ENCODE measurements at places on chromosomes 3 and 15.

DNA sequence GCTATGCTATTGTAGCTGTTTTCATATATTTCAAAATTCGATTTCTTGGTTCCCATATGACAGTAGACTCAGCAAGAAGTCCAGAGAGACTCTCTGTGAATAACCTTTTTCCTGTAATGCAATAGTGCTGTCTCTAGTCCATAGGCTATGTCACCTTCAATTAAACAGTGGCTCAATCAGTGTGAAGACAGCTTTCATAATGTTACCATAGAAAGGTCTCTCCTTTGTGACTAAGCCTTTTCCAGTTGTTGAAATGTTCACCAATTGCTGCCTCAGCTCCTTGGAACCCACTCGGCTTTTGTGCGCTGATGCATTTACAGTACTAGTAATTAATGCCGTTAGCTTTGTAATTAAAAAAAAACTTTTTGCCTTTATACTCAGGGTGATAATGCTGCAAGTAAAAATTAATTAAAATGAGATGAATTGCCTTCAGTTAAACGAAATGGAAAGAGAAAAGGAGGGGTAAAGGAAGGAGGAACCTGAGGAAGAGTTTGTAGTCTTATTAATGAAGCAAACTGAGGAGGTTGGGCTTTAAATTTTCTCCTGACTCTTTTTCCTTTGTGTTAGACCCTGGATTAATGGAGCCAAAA lies 214.8 kb downstream of the LSAMP start:
- no peak for DNase-seq

GRCh38 chr15:77457905-77458265 lies 37.2 kb downstream of the HMG20A start:
- no peak for DNase-seq

- no peak for DNase-seq
These were observed 100.0 kb downstream of the OXNAD1 start for GRCh38 chr3:16364963-16365362.

- DNase-seq = no peak
These were observed 158.7 kb upstream of the NANOGP8 start for GRCh38 chr15:35243758-35244157.

- no peak for DNase-seq
These were observed 9.9 kb upstream of the ZBED2 start for GRCh38 chr3:111605018-111605417.

DNA sequence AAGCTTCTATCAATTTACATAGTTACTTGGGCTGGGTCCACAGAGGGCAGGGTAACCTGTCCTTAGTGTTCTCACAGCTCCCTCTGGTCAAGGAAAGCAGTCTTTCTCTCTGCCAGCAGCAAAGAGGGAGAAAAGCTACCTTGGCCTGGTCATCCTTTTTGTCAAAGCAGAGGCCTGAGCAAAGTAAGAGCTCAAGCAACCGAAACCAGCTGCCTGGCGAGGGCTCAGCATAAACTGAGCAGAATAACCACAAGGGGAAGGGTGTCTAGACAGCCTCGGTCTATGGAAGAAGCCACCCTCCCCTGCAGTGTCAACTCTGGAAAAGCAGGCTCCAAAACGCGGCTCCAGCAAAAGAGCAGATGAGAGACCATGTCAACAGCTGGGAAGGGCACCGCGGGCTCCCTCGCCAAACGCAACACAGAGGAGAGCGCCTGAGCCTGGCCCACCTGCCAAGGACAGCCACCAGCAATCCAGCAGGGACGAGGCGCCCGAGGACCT lies 17.4 kb downstream of the LRIG1 start:
- DNase-seq = no peak

- DNase-seq = no peak
These were observed 1.9 kb upstream of the VWA5B2 start for GRCh38 chr3:184227481-184227935.

GRCh38 chr15:70093481-70094319 lies 4.0 kb downstream of the TLE3 start:
- no peak for DNase-seq

- DNase-seq = no peak
These were observed 40.0 kb downstream of the ATG7 start for GRCh38 chr3:11312166-11312565.

DNA sequence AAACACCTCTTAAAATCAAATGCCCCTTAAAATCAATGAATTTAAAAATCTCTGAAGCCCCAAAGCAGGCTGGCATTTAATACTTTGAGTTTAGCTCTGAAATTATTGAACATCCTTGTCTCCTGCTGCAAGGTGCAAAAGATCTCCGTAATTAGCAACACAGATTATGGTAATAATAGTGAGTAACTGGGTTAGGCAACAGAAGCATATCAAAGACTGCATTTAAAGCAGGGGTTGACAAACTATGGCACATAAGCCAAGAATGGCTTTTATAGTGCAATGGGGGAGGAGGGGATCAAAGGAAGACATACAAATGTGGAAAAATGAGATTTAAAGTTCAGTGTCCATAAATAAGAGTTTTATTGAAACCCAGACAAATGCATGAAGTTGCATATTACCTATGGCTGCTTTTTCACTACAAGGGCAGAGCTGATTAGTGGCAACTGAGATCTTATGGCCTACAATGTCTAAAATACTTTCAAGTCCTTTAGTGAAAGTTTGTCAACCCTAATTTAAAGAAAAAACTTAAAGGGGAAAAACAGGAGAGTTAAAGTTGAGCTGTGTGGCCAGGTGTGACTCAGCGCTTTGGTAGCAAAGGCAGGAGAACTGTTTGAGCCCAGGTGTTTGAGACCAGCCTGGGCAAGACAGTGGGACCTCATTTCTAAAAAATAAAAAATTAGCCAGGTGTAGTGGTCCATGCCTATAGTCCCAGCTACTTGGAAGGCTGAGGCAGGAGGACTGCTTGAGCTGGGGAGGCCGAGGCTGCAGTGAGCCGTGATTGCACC lies 157.6 kb downstream of the TBL1XR1 start:
- no peak for DNase-seq

DNA sequence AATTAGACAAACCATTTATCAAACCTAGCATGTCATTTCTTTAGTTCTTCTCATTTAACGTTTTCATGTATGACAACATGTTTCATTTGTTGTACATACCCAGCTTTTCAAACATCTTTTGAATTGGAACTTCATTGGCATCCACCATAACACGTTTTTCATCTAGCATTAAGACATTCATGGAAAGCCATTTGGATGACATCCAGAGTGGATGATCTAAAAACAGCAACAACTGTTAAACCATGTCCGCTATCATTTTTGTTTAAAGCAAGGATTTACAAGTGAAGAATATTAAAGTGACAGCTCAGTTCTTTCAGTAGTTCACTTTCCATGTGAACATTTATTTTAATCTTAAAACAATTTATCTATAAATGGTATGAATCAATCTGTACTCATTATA lies 14.5 kb downstream of the GATM start:
- DNase-seq = no peak

DNA sequence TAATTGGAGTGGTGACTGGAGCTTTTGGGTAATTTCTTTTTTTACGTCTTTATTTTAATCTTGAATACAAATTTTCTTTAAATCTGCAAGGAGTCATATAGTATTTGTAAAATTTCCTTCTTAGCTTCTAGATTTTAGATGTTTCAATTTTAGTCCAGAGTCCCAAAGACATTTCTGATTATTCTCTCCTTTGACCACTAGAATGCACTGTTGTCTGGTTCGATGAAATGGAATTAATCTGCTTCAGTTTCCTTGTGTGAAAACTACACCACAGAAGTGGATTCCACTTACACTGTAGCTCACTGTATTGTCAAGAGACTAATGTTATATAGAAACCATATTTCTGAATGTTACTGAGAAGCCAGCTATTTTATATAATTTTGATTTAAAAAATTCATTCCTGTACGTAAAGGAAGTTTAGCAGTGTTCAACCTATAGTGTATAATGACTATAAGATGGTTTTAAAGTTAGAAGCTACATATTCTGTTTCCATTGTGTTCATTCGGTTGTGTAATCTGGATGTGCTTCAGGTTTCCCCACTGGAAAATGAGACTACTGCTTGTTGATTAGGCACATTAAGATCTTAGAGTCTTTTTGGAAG lies 6.1 kb downstream of the GRAMD1C start:
- no peak for DNase-seq

DNA sequence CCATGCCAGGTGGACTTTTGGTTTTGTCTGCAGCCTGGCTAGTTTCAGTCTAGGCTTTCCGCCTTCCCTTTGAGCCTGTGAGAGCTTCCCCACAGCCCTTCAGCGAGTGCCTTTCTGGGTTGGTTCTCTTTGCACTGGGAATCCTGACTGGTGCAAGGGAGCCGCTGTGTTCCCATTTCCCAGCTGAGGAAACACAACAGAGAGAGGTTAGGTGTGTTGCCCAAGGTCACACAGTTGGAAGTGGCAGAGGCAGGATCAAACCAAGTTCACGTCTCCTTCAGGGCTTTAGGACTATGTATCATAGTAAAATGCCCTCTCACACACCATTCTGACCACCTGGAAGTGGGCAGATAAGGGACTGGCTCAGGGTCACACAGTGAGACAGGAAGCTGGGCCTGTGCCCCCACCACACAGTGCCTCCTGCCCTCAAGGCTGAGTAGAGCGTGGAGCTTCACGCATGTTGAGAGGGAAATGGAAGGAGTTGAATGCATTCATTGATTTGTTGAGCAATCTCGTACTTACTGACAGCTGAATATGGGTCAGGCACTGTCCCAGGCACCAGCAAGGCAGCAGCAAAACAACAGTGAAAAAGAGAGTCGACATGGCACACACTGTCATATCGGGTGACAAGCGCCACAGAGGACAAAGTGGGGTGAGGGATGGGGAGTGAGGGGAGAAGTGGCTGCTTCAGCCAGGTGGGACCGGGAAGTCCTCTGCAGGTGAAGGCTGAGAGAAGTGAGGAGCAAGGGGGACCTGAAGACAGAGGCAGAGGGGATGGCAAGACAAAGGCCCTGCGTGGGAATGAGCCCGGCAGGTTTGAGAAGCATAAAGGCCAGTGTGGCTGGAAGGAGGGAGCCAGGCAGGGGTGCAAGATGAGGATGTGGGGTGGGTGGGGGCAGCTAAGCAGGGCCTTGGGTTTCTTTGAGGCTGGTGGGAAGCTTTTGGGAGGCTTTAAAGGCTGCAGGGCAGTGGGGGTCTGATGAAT lies 12.3 kb upstream of the ANPEP start:
- no peak for DNase-seq

DNA sequence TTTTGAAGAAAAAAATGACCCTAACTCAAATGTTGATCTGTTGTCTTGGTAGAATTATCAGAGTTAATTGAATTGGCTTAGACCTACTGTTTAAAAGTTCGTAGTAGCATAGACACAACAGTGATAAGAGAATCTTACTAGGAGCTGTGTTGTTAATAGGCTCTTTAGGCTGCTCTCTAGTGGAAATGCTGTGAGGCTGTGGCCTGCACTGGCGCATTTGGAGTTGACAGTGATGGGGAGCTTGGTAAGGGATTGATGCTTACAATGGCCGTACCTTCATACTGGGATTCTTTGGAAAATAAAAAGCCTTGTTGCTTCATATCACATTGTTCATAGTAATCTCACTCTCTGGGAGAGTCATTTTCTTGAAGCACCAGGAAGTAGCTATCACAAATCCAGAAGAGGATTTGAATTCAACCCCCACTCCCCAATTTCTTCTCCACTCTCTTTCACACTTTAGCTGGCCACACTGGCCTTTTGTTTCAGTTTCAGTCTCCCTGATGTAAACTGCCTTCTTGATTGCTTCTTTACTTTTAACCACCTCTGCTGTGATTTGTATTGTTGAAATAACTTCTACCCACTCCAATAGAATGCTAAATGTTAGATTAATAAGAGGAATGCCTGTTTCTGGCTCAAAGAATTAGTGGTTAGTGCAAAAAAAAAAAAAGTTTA lies 56.6 kb downstream of the CEP63 start:
- DNase-seq = no peak

- DNase-seq = no peak
These were observed 49.9 kb upstream of the P2RY1 start for GRCh38 chr3:152785051-152785450.

DNA sequence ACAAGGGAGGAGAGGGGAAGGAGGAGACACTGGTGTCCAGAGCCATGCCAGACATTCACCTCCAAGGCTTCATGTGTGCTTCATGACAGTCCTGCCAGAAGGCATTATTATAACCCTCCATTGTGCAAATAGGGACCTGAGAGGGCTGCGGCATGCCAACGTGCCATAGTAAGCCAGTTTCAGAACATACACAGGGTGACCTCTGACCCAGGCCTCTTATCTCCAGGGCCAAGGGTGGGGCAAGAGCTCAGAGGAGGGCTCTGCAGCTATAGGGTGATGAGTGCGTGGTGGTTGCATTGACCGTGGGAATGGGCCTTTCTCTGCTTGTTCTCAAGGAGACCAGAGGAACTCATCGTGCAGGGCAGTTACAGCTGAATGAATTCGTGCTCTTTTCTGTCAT lies 9.7 kb upstream of the ACSBG1 start:
- no peak for DNase-seq

- DNase-seq = no peak
These were observed 30.2 kb upstream of the MORF4L1 start for GRCh38 chr15:78842519-78842918.

DNA sequence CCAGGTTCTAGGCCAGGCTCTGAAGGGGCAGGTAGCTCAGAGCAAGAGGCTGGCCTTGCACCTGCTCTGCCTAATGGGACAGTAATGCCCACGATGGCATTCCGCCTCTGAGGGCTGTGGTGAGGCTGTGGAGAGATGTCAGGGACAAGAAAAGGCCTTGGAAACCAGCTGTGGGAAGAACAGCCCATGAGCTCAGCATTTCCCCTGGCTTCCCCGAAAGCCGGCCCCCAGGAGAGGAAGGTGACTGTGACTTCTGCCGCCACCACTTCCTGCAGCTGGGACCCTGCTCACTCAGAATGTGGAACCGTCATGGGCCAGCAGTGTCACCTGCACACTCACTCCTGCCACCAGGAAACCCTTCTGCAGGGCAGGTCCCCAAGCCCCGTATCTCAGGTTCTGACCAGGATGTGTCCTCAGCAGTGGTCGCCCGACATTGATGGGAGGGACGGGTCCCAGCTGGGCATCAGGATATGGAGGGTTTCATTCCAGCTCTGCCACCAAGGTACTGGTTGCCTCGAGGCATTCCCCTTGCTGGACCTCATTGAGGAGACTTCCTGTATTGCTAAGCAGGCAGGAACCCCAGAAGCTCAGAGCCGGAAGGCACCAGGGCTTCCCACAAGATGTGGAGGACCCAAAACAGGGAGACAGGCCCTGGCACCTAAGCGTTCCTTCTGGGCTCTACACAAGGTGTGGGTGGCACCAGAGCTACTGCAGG lies 30.7 kb downstream of the SEMA7A start:
- no peak for DNase-seq

GRCh38 chr3:194321693-194322640 lies 29.2 kb downstream of the CPN2 start:
- no peak for DNase-seq

DNA sequence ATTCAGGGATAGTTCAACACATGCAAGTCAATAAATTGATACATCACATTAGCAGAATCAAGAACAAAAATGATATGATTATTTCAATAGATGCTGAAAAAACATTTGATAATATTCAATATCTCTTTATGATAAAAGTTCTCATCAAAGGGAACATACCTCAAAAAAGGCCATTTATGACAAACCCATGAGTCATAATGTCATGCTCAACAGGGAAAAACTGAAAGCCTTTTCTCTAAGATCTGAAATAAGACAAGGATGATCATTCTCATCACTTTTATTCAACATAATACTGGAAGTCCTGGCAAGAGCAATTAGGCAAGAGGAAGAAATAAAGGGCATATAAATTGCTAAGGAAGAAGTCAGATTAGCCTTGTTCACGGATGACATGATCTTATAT lies 54.1 kb upstream of the TMEM158 start:
- no peak for DNase-seq
